GM04504 (cell line): ENCODE measurements at places on chromosomes 11 and 22.

DNA sequence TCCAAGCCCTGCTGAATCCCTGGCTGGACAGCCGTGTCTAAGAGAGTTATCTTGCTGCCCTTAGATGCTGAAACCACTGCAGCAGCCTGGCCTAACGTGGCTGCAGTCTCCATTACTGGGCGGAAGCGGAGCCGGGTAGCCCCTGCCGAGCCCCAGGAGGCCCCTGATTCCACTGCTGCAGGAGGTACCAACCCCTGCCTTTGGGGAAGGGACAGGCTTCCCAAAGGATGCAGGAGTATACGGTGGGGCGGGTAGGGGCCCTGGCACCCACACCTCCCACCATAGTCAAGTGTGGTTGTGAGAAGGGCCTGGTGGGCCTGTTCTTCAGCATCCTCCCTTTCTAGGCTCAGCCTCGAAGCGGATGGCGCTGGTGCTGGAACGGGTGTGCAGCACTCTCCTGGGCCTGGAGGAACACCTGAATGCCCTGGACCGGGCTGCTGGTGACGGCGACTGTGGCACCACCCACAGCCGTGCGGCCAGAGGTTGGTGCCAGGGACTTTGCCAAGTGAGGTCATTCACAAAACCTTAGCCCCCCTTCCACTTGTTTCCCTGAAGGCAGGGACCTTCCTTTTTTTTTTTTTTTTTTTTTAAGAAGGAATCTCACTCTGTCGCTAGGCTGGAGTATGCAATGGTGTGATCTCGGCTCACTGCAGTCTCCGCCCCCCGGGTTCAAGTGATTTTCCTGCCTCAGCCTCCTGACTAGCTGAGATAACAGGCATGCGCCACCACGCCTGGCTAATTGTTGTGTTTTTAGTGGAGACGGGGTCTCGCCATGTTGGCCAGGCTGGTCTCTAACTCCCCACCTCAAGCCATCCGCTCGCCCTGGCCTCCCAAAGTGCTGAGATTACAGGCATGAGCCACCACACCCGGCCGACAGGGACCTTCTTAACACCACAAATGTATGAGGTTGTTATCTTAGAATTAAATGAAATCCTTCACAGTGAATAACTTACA is 11.0 kb downstream of the TKFC start:
- no peak for DNase-seq

- no peak for DNase-seq
Measured at GRCh38 chr22:45159652-45160462, 3.9 kb upstream of the NUP50 start.

DNA sequence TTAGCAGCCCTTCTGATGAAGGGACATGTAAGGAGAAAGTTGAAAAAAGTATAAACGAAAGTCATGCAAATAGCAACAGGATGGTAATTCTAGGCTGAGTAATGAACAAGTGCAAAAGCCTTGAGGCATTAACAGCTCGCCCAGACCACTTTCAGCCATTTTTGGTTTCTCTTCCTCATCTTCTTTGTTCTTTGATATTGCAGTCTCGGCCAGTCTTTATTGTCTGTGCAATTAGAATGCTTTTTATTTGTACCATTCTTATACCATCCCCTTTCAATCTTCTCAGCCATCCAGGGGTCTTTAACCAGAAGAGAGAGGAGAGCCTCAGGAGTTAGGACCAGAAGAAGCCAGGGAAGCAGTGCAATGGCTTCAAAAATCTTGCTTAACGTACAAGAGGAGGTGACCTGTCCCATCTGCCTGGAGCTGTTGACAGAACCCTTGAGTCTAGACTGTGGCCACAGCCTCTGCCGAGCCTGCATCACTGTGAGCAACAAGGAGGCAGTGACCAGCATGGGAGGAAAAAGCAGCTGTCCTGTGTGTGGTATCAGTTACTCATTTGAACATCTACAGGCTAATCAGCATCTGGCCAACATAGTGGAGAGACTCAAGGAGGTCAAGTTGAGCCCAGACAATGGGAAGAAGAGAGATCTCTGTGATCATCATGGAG is 7.3 kb downstream of the TRIM34 start:
- no peak for DNase-seq

- no peak for DNase-seq
Measured at GRCh38 chr11:134275534-134276395, at the start of gene GLB1L3. Gene GLB1L3, plus strand, starts transcription at chr11:134276379. Its CDS starts 362 bp downstream, at chr11:134276741.

DNA sequence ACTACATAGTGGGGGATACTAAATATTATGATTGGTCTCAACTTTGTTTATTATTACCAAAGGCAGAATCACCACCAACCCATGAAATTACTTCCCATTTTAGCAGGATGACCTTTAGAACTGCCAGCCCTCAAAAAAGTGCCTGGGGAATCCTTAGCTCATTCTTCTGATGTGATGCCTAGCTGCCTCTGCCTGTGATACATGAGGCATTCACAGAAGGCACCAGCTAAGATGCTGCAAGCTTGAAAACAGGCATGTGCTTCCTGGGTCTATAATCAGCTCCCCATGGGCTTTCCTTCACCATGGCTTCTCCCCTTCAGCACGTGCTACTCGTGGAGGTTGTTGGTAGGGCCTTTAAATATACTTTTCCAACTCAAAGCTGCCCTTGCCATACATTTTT is 50.4 kb upstream of the ARHGAP20 start:
- DNase-seq = no peak

DNA sequence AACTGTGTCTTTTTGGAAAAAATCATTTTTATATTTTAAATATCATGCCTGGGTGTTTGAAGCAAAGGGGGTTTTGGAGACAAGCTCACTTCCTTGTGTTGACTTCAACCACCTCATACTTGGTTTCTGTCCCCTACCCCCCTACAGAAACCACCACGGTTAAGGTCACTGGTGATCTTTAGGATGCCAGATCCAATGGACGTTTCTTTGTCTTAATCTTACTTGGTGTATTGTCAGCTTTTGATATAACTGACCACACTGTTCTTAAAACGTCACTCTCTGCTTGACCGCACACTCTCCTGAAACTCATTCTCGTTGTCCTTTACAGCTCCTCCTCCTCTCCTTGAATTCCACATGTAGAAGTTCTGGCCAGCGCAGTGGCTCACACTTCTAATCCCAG is 34.8 kb upstream of the SWAP70 start:
- no peak for DNase-seq

GRCh38 chr22:37274380-37274862 is 7.9 kb upstream of the CYTH4 start:
- no peak for DNase-seq

DNA sequence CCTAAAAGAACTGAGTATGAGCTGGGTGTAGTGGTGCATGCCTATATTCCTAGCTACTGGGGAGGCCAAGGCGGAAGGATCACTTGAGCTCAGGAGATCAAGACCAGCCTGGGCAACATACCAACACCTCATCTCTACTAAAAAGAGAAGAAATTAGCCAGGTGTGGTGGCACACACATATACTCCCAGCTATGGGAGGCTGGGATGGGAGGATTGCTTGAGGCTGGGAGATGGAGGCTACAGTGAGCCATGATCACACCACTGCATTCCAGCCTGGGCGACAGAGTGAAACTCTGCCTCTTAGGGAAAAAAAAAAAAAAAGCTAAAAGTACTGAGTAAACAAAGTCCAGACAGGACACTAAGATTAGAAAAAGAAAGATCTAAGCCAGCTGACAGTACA is 3.5 kb upstream of the HTR3B start:
- no peak for DNase-seq

DNA sequence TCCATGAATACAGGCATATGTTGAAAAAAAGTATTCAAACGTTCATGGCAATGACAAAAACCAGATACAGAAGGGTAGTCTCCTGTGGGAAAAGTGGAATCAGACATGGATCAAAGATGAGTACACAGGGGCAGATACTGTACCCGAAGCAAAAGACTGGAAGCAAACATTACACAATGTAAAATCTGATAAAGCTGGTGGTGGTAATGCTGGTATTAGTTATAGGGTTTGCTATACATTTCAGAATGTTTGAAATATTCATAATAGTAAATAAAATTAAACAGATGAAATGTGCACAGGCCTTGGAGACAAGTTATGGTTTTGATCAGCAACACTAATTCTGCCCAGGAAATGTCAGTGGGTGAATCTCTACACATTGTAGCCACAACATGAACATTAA is 607.6 kb downstream of the SOX6 start:
- no peak for DNase-seq

- DNase-seq = no peak
Measured at GRCh38 chr11:6362185-6362872, 27.9 kb upstream of the SMPD1 start.

DNA sequence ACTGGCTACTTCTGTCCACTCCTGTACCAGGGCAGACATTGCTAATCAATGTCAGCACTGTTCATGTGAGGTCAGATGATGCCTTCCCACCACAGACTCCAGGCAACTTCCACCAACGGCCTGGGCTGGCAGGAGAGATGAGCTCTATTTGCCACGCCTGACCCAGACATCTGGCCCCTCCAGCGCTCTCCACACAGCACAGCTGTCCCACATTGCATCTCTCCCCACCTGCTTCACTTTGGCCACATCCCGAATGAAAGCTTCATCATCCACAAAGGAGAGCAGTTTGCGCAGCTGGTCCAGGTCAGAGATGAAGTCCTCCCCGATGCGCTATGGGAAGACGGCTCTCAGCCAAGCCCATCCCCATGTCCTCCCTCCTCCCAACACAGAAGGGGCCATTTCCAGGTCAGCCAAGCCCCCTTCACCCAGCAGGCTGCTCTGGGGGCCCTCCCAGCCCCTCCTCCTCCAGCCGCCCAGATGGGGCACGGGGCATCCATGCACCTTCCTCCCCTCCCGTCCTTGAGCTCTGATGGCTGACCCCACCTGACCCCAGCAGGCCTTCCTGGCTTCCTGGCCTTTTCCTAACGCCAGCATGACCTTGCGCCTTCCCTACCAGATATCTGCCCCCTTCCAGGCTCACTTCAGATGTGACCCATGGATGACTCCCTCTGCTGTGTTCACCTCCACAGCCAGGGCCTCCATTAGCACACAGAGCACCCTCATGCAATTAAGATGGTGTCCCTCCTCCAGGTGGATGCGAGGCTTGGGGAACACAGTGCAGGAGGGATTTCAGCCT is 7.4 kb downstream of the PYGM start:
- DNase-seq = no peak

GRCh38 chr11:36953976-36954375 is 355.9 kb upstream of the RAG2 start:
- DNase-seq = no peak

- DNase-seq = no peak
Measured at GRCh38 chr11:37500425-37500824, 902.4 kb upstream of the RAG2 start.

DNA sequence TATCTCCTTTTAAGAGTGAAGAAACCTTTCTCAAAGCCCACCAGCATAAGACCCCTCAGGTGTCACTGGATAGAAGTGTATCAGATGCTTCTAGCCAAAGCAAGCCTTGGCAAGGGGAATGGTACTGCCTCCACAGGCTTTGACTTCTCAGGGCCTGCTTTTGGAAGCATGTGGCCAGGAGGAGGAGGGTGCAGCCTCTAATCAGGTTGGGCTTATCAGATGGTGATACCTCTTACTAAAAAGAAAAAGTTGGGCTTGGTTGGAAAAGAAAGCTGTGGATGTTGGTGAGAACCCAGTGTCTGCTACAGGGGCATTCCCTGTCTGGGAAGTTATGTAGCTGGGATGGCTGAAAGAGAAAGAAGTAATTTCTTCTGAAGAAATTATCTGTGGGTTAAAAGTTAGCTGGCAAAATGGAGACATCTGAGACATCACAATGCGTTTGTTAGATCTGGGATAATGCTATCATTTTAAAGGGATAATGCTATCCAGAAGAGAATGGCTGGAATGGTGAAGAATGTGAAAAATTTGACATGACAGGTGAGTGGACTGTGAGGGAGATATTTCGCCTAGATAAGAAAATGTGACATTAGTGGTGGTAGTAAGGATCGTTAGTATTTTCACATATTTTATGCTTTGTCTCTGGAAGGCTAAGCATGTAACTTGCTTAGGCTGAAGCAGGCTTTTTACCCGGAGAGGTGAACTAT is 7.2 kb downstream of the APLP2 start:
- DNase-seq = no peak

GRCh38 chr11:3615998-3616397 is 25.8 kb downstream of the ART5 start:
- DNase-seq = no peak

GRCh38 chr11:116838321-116839084 is 1.1 kb upstream of the APOA1 start:
- DNase-seq = no peak

DNA sequence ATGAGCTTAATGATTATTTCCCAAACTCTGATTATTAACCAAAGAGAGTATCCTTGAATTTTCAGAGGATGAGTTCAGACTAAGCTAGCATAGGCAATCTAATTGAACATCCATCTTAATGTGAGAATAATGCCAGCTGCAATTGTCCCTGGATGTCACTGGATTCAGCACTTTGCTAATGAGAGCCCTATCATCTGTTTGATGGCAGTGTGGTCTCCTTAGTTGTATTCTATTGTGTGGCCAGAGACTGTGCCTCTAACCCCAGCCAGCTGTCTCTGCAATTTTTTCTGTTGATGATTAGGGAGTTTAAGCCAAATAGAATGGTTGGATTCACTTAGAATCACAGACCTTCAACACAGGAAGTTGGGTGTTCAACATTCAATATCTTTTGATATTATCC is 1249.5 kb downstream of the FAM181B start:
- no peak for DNase-seq

DNA sequence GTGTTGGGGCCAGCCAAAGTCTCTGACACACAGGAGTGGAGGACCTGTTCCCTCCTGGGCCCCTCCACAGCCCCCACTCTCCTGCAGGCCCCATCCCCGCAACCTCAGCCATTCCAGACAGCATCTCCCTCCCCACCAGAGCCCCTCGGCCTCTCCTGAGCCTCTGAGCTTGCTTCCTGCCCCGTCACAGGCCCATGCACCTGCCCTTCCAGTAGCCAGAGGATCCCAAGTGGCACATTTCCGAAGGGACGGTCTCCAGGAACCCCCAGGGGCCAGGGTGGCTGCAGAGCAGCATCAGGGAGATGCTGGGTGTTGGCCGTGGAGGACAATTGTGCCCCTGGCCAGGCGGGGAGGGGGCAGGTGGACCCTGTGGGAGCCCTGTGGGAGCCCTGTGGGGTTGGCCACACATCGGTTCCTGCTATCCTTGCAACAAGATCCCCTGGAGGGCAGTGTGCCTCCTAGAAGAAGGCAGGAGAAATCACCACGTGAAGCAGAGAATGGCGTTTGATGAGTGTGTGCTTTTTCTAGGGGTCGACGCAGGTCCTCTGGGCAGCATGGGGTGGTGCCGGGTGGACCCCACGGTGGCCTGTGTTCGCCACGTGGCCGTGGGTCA is 45.3 kb upstream of the PPARA start:
- no peak for DNase-seq

DNA sequence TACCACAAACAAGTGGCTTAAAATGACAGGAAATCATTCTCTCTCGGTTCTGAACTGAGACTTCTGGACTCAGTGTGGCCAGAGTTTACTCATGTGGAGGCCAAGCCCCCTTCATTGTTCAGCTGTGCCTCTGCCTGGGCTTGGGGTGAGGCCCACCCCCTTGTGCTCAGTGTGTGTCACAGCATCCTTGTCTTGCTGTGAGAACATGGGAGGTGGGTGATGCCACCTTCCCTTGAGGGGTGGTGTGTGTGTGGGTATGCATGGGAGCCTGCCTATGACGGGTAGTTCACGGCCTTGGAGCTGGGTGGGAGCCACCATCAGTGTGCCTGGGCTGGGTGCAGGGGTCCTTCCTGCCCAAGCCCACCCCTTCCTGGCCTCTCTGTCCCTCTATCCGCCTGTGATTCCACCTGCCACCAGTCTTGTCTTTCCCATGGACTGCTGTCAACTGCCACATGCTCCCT is 101.7 kb downstream of the MORC2 start:
- no peak for DNase-seq

GRCh38 chr11:10261821-10262220 is 32.2 kb downstream of the SBF2 start:
- no peak for DNase-seq
